NAMALWA (cell line): ENCODE measurements at places on chromosomes 2 and 18.

DNA sequence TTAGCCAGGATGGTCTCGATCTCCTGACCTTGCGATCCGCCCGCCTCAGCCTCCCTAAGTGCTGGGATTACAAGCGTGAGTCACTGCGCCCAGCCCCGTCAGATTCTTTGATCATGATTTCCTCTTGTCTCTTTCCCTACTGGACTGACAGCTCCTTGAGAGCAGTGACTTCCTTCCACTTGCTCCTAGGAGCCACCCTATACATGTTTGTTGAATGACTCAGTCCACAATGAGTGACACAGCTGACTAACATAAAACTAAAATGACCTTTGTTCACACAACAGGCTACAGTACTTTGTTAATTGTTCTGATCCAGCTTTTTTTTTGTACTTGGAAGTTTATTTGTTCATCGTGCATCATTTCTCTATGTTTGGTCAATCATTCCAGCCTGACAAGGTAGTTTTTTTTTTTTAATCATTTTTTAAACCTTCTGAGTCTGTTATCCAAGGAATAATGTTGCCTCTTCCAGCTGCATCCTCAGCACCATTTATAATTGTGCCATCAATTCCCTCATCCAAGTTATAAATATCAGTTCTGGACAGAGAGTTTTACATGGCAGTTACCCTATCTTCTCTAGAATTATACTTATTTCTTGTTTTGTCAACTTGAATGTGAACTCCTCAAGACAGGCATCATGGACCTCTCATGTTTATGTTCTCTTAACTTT lies 42.9 kb upstream of the TUBA3E start:
- DNase-seq = no peak

DNA sequence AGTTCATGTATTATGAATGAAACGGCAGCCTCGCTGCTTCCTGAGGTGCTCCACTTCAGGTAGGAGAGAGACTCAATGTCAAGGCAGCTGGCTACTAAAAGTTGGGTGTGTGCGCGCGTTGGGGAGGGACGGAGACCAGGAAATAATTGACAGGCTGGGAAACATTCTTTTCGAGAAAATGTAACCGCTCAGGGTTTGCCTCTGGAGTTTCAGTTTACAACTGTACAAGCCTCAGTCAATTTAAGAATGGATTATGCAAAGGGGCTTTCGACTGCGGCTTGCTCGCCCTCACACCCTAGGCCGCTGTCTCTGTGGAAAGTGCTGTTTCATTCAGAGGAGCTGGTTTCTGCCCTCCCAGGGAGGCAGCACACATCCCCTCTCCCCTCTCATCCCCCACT lies 4.4 kb upstream of the SPRED2 start:
- peak; percentile 60 for DNase-seq

DNA sequence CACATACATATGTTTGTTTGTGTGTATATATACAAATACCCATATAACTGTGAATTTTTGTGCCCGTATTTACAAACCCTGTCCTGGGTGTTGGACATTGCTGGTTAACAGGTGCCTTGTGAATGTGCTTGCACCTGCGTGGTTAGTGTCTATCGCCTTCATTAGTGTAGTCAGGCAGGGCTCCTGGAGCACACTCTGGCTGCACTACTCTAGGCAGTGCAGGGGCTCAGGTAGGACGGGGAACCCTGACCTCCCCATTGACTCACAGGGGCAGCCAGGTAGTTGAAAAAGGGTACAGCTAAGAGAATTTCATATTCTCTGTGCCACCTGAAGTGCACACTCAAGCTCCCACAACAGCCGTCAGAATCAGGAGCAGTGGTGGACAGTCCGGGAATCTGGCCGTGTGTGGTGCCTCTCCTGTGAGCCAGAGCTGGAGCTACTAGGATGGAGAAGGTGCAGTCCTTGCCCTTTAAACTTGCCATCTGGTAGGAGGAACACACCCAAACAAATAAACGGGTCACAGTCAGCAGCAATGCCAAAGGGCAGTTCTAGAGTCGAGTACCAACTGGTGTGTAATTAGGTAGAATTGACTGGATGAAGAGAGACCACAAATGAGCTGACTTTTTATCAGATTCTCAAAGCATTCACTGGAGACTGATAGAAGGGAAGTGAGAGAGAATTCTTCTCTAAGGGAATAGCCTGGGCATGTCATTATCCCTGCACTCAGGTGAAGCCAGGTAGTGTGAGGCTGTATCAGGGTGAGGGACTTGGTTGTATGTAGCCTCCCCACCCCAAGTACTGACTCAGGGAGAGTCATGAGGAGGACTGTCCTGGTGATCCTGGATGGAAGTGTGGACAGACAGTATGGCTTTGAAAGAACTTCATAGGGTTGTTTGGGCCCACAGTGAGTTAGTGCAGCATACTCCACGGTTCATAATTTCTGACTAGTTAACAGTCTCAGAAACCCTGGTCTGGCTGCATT lies 44.1 kb downstream of the FARP2 start:
- no peak for DNase-seq

GRCh38 chr2:19617257-19617848 lies 258.9 kb upstream of the OSR1 start:
- DNase-seq = no peak

DNA sequence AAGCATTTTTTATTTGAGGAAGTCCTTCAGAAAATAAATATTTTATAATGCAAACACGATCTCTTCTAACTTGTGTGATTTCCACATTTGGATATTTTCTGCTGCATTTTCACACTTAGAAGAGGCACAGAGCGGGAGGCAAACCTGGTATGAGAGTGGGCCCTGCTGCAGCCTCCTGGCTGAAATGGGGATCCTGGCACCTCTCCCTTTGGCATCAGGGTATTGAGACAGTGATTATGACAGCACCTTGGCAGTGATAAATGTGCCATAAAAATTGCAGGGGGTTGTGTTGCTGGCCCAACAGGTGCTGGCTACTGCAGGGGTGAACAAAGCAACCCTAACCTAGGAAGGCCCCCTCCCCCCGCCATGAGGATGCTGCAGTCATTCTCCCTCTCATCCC lies 128.6 kb downstream of the TSN start:
- no peak for DNase-seq

DNA sequence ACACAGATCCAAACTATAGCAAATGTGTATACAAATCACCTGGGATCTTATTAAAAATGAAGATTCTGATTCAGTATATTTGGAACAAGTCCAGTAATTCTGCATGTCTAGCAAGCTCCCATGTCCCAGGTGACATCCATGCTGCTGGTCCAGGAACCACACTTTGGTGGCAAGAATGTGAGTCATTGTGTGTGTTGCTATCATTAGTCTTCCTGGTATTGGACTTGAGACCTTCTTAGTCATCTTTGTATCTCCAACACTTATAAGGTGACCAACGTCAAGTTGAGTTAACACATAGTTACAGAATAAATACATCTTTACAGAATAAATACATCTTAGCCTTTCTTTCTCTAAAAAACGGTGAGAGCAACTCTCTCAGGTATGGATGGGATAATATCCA lies 107.9 kb upstream of the NDUFV2 start:
- no peak for DNase-seq

DNA sequence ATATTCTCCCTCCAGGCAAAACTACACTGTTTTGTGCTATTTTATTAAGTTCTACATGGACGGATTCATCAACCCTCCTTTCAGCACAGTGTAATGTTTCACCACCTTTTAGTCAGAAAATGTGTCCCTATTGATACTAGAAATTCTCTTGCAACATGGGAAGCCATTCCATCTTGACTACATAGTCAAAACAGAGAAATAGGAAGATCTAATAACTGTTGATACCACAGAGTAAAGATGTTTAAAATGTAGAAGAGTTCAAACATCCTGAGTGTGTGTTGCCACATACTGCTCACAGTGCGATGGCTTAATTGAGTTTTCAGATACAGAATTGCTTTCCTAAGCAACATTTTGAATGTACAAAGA lies 492.2 kb upstream of the RAB12 start:
- no peak for DNase-seq

DNA sequence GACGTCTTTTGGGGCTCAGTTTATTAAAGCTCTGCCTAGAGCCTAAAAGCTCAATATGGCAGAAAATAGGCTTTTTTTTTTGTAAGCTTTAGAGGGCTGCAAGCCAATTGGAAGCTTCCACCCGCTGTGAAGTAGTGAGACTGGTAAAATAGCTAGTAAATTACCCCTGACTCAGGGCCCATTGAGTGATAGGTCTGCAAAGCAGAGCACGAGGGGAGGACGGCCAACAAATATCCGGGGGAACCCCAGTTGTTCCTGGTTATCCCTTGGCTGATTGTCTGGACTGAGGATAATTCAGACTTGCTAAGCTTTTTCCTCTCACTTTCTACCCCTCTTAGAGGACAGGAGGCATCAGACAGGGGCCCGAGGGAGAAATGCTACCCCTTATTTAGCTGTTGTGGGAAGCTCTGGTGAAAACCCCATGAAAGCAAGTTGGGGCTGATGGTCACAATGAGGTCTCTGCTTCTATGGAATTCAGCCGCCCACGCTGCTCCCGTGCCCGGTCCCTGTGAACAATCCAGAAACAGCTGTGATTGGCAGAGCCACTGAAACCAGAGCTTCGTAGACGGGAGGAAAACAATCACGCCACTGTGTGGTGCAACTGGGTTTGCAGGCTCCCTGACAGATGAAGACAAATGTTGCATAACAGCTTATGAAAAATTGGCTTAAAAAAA lies 141.9 kb upstream of the LGALSL start:
- DNase-seq = no peak

DNA sequence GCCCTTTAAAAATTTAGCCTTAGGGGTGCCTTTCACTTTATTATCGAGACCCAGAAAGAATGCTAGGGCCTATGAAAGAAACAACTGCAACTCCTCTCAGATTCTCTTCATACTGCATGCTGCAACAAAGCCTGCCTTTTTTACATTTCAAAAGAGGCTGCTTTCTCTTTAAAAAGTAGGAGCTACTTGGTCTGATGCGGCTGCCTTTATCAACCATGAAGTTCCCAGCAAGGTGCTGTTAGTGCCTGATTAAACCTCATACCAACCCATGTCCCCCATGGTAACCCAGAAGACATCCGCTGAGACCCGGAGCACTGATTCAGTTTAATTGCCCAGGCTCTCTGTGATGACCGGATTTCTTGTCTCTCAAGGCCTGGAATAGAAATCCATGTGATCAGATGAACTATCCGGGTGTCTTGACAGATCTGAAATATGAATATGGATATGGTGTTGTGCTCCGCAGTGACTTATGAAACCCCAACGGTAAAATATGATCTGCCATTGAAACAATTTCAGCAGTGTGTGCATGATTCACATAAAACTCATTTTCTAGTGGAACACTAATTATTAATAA lies 368.3 kb downstream of the ZNF521 start:
- no peak for DNase-seq

DNA sequence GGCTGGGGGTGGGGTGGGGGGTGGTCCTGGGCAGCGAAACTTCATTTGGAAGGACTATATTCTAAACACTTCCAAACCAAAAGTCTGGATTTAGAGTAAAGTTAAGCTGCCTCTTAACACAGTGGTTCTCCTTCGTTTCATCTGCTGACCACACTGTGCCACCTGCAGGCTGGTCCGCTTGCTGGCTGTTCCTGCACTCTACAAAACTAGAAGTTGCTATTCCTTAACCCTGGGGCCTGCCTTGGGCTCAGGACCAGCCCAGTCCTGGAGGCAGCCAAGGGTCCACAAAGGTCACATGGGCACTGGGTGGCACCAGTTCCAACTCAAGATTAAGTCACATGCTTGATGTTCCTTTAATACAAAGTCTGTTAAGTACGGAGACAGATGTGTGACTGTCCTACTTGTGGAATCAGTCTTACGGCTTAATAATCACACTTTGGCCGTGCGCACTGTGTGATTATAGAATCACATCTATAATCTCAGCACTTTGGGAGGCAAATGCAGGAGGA lies 195.4 kb downstream of the FAM210A start:
- peak; percentile 18 for DNase-seq

- no peak for DNase-seq
Observed at GRCh38 chr18:35063875-35064690, 22.9 kb downstream of the MAPRE2 start.

- DNase-seq = no peak
Observed at GRCh38 chr2:109102588-109103233, 26.3 kb upstream of the SH3RF3 start.

GRCh38 chr18:38751898-38752297 lies 1186.3 kb upstream of the CELF4 start:
- DNase-seq = no peak

DNA sequence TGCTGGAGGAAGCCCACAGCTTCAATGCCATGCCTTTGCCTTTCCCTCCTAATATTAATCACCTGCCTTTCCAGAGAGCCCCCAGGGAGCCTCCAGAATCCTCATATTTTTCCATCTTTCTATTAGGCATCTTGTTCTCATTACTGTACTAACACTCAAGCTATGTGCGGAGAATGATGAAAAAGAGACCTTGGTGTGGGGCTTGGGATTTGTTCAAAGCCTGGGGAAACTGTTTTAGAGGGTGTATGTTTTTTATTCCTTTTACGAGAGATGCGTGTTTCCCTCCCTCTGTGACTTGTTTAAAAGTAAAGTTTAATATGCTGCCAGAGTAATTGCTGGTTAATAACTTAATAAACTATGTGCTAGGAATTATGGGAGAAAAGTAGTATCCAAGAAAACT lies 102.4 kb upstream of the ZFP36L2 start:
- DNase-seq = no peak

DNA sequence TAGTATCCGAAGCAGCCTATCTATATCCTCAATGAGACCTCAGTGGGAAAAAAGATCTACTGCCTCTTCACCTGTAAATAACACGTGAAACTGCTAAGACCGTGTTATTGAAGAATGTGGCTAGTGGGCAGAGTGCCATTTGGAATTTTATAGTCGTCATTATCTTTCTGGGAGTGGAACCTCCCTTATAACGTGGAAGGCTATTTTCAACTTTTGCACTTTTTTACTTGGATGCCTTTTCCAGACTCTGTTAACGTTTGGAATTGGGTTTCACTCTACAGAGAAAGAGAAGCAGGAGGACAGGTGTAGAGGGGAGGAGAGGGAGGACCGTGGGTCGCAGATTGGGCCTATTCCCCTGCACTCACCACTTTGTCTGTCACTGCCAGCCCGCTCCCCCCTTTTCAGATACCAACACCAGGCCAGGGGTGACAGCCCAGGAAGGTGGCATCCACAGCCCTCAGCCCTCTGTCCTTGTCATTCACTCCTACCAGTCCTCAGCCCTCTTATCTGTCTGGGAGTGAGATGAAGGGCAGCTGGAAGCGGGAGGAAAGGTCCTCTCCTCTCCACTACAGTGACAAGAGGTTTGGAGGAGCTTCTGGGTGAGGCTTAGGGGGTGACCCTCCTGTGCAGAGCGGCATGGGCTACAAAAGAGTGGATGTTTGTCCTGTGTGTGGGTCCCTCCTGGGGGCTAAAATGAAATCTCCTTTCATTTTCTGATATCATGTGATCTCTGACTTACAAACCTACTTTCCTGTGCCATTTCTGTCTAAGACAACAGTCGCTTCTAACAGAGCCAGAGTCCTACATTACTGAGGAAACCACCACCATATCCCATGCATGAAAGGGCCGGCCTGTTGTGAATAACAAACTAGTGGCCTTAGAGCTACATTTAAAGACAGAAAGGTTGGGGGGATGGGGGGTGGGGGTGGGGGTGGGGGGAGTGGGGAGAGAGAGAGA lies 23.9 kb upstream of the CEP68 start:
- DNase-seq = peak; percentile 44

GRCh38 chr18:47175898-47176575 lies at the start of gene IER3IP1:
TSS of gene IER3IP1 (minus strand) at chr18:47176364. CDS start at chr18:47176277, 87 bp downstream.
- DNase-seq = peak; percentile 89
